ENCODE measurements at places on chromosomes 4 and X. TPM values are rescaled to one million over a fixed set of nuclear protein-coding genes. Genes with fewer than 3 reads are reported as not detected.

DNA sequence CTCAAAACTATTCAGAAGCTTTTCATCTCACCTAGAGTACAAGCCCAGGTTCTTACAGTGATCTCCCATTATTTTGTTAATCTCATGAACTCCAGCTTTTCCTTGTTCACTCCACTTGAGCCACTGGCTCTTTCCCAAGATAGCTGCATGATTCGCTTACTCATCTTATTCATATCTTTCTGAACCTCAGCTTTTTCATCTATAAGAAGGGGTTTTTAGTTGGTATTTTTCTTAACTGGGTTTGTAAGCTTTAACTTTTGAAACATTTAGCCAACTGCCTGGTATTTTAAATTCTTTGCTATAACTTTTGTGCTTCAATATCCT lies 24.0 kb downstream of the GIMD1 start:
- no peak for DNase-seq

GRCh38 chr4:37889849-37890800 lies 759 bp upstream of the TBC1D1 start:
- DNase-seq, result peak; percentile 90

GRCh38 chrX:80879916-80880315 lies 70.2 kb upstream of the BRWD3 start:
- DNase-seq, result no peak

- DNase-seq, result no peak
Measured at GRCh38 chrX:23932046-23932445, 24.2 kb downstream of the CXorf58 start.

GRCh38 chrX:51336584-51336983 lies 4.0 kb downstream of the NUDT10 start:
- peak; percentile 10 for DNase-seq

DNA sequence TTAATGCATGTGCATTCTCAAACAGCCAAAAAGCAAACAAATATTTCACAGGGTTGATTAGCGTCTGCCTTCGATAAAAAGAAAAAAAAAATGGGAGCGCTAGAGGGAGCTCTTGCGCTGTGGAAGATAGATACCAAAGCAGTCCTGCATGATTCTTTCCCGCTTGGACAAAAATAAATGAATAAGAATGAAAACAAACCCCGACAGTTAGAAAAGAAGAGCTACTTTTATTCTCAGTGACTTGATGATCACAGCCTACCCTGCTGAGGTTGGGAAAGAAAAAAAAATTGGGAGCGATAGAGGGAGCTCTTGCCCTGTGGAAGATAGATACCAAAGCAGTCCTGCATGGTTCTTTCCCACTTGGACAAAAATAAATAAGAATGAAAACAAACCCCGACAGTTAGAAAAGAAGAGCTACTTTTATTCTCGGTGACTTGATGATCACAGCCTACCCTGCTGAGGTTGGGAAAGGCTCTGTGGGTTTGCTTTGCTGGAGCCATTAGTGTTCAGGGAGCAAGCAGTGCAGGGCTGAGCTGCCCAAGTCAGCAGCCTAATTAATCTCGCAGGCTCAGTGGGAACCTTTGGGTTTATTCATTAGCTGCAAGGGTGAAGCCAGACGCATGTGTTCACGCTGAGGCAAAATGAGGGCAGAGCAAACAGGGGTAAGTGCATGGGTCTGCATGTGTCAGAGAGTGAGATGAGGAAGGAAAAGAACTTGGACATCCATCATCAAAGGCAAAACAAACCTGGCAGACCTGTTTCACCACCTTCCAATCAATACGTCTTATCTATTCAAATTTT lies 249.3 kb upstream of the PRKX start:
- peak; percentile 0 for DNase-seq

DNA sequence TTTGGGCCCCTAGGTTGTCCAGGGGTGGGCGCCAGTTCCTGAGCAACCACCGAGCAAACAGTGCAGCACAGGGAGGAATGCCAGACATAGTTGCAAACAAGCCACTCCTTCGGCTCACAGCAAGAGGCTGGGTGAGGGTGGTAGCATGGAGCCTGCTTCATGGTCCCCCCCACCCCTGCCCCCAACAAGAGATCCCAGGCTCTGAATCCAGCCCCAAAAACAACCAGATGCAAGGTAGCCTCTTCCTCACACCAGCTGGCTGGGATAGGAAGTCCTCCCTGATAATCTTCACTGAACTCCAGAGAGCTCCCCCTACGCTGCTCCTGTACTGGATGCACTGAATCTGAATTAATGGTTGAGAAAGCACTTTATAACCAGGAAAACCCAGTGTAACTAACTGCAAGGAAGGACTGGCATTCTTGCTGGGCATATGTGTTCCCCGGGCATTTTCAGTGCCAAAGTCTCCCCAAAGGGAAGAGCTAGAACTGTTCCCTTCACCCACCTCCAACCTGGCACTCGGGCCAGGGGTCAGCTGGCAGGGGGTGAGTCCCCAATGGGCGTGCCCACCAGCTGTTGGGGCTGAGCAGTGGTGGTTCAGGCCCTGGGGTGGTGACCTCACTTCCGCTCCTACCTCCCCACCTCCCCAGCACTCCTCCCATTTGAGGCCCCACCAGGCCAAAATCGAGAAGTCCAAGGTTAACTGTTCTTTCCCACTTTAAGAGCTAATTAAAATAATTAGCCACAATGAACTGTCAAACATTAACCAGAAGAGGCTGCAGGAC lies 1.5 kb downstream of the ELF4 start:
- DNase-seq, result peak; percentile 4

ANAPC4 gene
- total RNA-seq, result 34.2 TPM

FGFRL1 gene
- 63.3 TPM for total RNA-seq

SMIM31 gene
- total RNA-seq, result not detected

CD38 gene
- 12.7 TPM for total RNA-seq

TLL1 gene
- 6.0 TPM for total RNA-seq

XG gene
- 4.7 TPM for total RNA-seq

BMX gene
- total RNA-seq, result 4.7 TPM

CT47A7 gene
- not detected for total RNA-seq

STAG2 gene
- 102 TPM for total RNA-seq
